Tibial artery (tissue), 4 donors: ENCODE measurements at places on chromosomes 16 and 17.
A peak's percentile ranks its signal among the peaks of the same experiment; 100 is the strongest.

DNA sequence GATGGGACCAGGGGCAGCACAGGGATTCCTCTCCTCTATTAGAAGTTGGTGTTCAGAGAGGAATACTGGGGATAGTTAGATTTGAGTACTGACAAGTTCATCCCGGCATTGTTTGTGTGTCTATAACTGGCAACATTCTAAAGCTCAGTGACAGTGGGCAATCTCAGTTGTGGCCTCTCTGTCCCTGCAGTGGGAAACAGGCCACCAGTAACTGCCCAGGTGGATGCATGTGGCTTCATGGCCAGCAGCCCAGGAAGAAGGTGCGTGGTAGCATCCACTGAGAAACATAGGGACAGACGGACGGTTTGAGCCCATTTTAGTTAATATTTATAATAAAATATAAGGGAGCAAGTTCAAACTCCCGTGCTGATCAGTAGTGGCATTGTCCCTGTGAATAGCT lies 51.5 kb downstream of the B9D1 start:
- no peak for DNase-seq
- H3K4me3 ChIP-seq: no peak overlapping the region
- no peaks in the 10 kb centered on the region for H3K27me3 ChIP-seq

DNA sequence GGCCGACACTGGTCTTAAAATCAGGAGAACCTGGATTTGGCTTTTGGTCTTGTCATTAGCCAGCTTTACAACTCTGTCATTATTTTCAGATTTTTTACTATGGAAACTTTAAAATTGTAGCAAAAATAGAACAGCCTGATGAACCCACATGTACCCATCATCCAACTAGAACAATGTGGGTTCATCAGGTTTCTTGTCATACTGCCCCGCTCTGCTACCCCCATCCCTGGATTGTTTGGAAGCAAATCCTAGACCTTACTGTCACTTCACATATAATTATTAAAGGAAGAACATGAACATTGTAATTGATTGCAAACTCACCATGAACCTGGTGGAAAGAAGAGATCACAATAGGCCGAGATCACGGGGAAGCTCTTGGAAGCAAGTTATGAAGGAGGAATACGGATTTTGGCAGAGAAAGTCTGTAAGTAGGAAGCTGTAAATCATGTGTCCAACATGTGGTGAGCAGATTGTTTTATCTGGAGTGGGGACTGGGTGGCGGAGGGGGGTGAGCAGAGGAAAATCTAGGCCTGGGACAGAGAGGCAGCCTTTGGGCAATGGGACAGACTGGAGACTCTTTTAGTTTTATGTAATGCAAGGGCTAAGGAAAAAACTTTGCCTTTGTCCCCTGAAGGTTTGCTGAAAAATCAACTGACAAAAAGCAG lies 67.0 kb downstream of the PITPNC1 start:
- no peak overlapping the region for H3K27ac ChIP-seq
- H3K4me3 ChIP-seq: no peak overlapping the region
- H3K27me3 ChIP-seq: no peaks in the 10 kb centered on the region
- H3K4me1 ChIP-seq: no peaks in the 10 kb centered on the region
- no peak for DNase-seq

DNA sequence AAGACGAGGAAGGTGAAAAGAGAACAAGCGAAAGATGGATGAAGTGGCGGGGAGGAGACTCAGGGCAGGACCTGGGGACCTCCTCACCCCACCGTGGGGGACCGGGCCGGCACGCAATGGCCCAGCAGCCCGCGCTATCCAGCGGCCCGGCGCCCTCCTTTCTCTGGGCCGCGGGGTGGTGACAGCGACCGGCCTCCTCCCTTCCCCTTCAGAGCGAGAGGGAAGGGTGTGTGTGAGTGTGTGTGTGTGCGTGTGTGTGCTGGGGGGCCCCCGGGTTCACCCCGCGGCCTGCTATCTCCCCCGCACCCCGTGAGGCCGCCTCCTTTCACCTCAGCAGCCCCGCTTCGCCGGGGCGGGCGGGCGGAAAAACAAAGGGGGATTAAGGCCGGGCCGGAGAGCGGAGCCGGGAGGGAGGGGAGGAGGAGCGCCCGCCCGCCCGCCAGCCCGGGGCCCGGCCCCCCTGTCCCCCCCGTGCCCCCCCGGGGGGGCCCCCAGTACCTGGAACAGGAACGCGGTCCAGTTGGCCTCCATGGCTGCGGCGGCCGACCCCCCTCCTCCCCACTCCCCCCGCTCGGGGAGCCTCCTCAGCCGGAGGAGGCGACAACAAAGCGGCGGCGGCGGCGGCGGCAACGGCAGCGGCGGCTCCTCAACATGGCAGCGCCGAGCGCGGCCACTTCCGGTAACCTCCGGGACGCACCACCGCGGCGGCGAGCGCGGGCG lies at the start of gene VEZF1:
VEZF1 (minus strand) TSS at position 674 of the 720 bp plus-strand sequence; CDS start at position 531, 143 bp downstream.
- H3K4me1 ChIP-seq: no peaks in the 10 kb centered on the region
- H3K36me3 ChIP-seq: no peaks in the 10 kb centered on the region
- H3K27ac ChIP-seq: peak within 1 kb of the TSS; percentile 96
- H3K4me3 ChIP-seq: peak within 1 kb of the TSS; percentile 89
- H3K27me3 ChIP-seq: no peaks in the 10 kb centered on the region
- peak; percentile 65 for DNase-seq

- H3K4me1 ChIP-seq: peaks cover 2% of the 10 kb centered on the region
- no peaks in the 10 kb centered on the region for H3K36me3 ChIP-seq
- no peaks in the 10 kb centered on the region for H3K27me3 ChIP-seq
- no peak overlapping the region for H3K27ac ChIP-seq
Observed at GRCh38 chr16:72357910-72358309, 186.0 kb upstream of the PMFBP1 start.

DNA sequence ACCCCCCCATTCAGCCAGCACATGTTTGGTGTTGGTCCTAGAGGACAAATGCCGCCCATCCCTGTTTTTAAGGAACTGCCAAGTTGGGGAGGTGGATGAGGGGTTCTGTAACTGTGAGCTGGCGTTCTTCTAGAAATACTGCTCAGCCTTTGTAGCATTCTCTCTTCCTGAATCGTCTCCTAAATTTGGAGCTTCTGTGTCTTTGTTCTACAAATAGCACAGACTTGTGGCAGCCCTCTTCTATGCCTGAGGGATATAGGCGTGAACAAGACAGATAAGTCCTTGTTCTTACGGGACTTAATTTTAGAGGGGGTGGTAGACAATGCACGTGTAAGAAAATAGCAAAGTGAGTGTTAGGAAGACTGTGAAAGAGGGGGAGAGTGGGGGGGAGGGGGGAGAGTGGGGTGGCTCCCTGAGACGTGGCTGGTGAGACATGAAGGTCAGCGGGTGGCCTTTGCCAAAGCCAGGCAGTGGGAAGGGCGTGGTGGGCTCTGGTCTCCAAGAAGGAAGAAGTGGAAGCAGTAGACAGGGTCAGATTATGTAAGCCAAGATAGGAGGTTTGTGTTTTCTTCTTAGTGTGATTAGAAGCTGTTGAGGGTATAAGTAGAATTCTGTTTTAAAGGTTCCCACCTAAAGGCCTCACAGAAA lies 9.9 kb downstream of the MFSD11 start:
- H3K36me3 ChIP-seq: peaks cover 74% of the 10 kb centered on the region
- no peaks in the 10 kb centered on the region for H3K4me1 ChIP-seq
- no peak for DNase-seq
- H3K4me3 ChIP-seq: no peak overlapping the region
- H3K27ac ChIP-seq: no peak overlapping the region
- H3K27me3 ChIP-seq: no peaks in the 10 kb centered on the region

DNA sequence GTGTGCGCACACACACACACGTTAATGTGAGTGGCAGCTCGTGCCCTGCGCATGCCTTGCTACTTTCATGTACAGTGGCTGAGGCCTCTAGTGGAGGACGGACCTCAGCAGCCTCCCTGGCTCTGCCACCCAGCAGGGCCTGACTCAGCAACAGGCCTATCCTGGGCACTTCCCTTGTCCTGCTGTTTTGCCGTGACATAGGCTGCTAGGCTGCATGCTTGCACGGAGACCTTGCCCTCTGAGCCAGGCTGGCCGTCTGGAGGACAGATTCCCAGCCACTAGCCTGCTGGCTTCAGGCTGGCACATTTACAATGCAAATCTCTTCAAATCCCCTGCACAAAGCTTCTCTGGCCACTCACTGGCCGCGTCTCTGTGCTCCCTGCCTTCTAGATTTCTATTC lies 9.5 kb downstream of the RNF213 start:
- H3K27me3 ChIP-seq: no peaks in the 10 kb centered on the region
- peaks cover 70% of the 10 kb centered on the region for H3K36me3 ChIP-seq
- no peak overlapping the region for H3K4me3 ChIP-seq
- H3K27ac ChIP-seq: no peak overlapping the region

DNA sequence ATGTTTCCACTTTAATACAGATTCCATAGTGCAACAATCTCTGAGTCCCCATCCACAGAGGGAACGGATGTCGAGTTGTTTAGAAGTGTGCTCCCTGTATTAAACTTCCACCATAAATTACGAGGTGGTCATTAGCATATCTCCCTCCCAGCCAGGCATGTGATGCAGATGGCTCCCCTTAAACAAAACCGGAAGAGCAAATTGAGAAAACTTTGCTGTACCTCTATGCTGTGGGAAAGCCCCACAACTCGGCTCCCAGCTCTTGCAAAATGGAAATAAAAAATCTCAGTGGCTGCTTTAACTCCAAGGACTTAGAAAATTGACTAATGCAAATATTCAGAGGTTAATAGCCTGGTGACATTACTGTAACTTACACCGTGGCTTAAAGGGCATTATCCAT lies 290.9 kb downstream of the MAF start:
- H3K27ac ChIP-seq: no peak overlapping the region
- no peaks in the 10 kb centered on the region for H3K4me1 ChIP-seq
- DNase-seq: no peak
- no peaks in the 10 kb centered on the region for H3K36me3 ChIP-seq
- H3K4me3 ChIP-seq: no peak overlapping the region

GRCh38 chr16:66917741-66918140 lies 944 bp downstream of the CDH16 start:
- no peak overlapping the region for H3K4me3 ChIP-seq
- DNase-seq: no peak
- H3K27me3 ChIP-seq: no peaks in the 10 kb centered on the region
- H3K27ac ChIP-seq: no peak overlapping the region
- peaks cover 14% of the 10 kb centered on the region for H3K36me3 ChIP-seq

GRCh38 chr16:29720703-29721102 lies 25.1 kb downstream of the C16orf54 start:
- H3K4me3 ChIP-seq: no peak overlapping the region
- no peak overlapping the region for H3K27ac ChIP-seq
- no peaks in the 10 kb centered on the region for H3K36me3 ChIP-seq
- no peaks in the 10 kb centered on the region for H3K4me1 ChIP-seq
- H3K27me3 ChIP-seq: no peaks in the 10 kb centered on the region

DNA sequence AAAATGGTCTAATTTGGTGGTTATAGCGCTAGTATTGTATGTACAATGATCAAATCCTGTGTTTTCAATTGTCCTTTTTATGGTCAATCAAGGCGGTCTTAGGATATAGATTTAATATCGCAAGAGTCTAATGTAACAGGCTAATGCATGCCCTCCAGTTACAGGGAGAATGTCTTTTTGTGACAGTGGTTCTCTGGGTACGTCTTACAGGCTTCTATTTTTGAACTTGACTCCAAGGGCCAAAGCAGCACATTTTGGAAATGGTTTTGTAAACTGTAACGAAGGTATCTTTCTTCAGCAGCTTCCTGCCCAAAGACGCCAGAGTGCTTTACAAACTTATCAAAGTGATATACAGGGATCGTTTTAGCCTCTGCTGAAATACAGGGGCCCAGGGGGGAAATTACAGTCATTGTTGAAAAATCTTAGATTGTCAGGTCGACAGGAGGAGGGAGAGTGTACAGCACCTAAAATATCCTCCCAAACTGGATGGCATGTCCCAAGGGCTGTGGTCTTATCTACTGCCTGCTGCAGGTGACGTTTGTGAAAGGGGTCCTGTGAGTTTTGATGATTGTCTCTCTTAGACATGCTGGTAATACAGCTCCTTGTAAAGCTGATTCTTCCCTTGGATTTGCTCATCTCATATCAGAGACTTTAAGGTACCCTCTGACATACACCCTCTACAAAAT lies 288.5 kb downstream of the CDH13 start:
- no peak overlapping the region for H3K27ac ChIP-seq
- no peaks in the 10 kb centered on the region for H3K4me1 ChIP-seq
- no peak overlapping the region for H3K4me3 ChIP-seq

DNA sequence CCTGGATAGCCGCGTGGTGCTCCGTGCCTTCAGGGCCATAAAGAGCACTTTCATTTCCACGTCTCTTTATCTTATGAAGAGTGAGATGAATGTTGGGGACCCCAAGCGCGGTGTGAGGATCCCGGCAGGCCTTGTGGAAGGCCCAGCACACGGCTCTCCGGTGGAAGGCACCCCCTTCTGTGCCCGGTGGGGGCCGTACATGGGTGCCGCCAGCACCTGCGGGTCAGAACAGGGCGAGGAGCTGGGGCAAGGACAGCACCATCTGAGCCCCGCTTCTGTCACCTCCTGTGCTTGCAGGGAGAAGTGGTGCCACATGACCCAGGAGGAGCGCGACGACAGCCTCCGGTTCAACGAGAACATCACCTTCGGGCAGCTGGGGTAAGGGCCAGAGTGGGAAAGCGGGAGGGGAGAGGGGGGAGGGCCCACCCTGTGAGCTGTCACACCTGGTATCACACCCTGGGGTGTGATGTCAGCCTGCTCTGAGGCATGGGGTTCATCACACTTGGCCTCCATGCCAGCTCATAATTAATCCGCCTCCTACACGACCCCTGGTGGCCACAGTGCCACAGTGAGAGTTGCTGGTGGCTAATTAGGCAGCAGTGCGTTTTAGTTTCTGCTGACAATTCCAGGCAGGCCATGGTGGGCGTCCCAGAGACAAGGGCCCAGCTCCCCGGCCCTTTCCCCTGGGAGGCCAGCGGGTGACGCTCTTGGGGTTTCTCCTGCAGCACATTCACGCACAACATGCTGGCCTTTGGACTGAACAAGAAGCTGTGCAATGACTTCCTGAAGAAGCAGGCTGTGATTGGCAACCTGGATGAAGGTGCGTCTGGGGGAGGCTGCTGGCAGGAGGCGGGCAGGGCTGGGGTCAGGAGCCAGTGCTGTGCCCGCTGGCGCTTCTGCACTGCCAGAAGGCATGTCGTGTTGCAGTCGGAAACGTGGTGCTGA lies 25.7 kb downstream of the CIBAR2 start:
- no peak overlapping the region for H3K4me3 ChIP-seq
- DNase-seq: peak; percentile 79
- H3K27ac ChIP-seq: no peak overlapping the region
- peaks cover 21% of the 10 kb centered on the region for H3K4me1 ChIP-seq

DNA sequence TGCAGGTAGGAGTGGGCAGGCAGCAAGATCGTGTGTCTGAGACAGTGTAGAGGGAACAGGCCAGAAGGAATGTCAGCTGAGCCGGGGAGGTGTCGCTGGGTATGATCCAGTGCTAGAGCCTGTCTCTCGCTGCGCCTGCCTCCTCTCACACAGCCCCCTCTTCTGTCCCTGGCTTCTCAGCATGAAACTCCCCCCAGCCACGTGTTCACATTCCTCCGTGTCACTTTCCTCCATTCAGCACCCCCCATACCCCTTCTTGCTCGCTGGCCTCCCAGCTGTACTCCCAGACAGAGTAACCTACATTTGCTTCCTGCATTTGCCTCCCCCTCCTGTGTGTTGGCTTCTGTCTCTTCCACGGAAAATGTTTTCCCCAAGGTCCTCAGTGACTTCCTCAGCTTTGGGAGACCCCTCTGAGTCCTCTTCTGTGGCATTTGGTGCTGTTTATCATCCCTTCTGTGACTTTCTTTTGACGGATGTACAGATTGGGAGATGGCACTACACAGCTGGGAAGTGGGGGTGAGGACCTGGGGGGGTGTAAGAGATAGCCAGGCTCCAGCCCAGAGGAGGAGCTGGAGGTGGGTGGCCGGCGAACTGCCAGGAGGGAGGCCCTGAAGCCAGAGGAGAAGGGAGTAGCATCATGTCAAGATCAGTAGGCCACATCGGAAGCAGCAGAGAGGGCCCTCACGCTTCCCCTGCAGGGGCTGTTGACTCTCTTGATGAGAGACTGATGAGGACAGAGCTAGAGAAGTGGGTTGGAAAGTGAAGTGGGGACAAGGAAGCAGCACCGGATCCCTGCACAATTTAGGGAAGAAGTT lies 19.2 kb downstream of the SGF29 start:
- no peak overlapping the region for H3K27ac ChIP-seq
- H3K4me3 ChIP-seq: no peak overlapping the region
